GM13976 (cell line): ENCODE measurements at places on chromosomes 5 and 9.

GRCh38 chr5:119009131-119009530 is 20.8 kb upstream of the DTWD2 start:
- no peak for DNase-seq

- DNase-seq: no peak
Measured at GRCh38 chr5:157324237-157324636, 58.3 kb downstream of the CYFIP2 start.

DNA sequence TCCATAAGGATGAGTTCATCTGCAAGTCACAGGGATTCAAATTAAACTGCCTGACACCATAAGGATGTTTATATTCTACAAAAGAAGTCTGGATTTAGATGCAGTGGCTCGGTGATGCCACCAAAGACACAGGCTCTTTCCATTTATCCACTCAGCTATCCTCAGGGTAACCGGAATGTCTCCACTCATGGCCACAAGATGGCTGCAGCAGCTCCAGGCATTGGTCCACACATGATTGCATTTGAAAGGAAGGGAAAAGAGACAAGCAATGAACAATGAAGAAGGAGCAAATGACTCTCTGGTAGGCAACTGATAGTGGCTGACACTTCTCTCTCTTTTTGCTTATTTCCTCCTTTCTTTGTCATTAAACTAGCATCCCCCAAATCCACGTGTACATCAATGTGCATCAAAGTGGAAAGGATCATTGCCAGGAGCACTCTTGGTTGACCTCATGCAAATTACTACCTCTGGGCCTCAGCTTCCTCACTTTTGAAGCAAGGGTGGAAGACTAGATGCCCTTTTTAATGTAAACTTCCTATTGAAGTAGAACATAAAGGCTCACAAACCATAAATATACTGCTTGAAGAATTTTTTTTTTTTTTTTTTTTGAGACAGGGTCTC is 7.2 kb upstream of the SNX30 start:
- no peak for DNase-seq

- no peak for DNase-seq
Measured at GRCh38 chr9:5879419-5880181, 11.1 kb upstream of the MLANA start.

- no peak for DNase-seq
Measured at GRCh38 chr9:118659011-118659410, 710.2 kb downstream of the BRINP1 start.

DNA sequence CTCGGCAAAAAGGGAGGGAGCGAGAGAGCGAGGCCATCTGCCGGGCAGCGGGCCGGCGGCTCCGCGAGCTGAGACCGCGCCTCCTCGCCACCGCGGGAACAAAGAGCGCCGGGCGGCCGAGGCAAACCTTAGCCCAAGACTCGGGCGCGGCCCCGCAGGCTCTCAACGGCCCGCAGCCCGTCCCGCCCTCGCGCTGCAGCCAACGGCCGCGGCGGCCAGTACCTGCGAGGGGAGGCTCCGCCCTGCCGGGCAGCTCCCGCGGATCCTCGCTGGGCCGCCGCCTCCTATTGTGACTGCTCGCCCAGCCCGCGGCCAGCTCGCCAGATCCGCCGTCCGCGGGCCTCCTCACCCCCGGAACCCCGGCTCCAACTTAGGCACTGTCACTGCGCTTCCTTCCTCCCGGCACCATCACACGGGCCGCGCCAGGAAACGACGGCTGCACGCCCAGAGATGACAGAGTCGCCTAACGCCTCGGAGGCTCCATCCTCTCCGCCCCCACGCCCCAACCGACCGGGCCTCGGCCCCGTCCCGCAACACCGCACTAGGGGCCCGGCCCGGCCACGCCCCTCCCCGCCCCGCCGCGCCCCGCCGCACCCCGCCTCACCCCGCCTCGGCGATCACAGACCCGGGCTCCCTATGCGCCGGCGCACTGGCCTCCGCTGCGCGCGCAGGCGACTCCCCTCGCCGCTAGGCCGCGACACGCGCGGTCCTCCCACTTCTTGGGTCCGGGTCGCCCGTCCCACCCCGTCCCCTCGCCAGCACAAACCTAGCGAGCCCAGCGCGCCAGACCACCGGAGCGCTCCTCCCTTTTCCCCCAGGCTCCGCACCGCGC is 479 bp upstream of the RNF38 start:
- peak; percentile 94 for DNase-seq

- no peak for DNase-seq
Measured at GRCh38 chr9:116795821-116796220, 108.7 kb downstream of the TRIM32 start.

DNA sequence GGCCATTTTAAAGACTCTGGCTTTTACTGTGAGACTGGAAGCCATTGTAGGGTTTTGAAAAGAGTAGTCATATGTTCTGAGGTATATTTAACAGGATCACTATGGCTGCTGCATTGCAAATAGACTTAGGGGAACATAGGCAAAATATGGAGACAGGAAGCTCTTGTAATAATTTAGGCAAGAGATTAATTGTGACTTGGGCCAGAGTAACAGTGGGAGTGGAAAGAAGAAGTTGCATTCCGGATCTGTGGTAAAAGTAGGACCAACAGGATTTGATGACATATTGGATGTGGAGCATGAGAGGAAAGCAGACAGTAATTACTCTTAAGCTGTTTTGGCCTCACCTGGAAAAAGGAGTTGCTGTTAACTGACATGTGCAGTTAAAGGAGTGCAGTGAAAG is 85.6 kb downstream of the SMIM15 start:
- DNase-seq: no peak

- no peak for DNase-seq
Measured at GRCh38 chr5:150368526-150368925, 11.0 kb downstream of the TCOF1 start.

DNA sequence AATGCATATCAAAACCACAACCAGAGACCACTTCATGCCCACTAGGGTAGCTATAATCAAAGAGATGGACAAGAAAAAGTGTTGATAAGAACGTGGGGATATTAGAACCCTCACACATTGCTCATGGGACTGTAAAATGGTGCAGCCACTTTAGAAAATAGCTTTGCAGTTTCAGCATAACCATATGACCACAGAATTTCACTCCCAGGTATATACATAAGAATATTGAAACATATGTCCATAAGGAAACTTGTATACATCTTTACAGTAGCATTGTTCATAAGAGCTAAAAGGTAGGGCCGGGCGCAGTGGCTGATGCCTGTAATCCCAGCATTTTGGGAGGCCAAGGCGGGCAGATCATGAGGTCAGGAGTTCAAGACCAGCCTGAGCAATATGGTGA is 56.4 kb downstream of the S1PR3 start:
- no peak for DNase-seq

- DNase-seq: peak; percentile 57
Measured at GRCh38 chr9:83937861-83938455, 16.7 kb upstream of the KIF27 start.

DNA sequence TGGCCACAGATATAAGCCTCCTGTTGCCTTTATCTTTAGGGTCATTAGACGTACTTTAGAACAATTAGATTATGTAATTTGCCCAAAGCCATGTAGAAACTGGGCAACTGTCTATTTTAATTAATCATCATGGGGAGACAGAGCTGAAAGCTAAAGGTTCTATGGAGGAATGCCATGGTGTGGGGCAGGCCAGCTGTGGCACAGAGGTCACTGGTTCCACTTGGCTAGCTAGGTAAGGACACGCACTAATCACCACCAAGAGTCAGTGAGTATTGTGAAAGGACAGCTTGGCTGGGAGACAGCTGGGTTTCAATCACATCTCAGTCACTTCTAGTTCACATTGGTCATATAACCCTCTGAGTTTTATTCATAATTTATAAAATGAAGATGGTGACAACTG is 81.7 kb downstream of the HMHB1 start:
- DNase-seq: no peak

- no peak for DNase-seq
Measured at GRCh38 chr5:6469836-6470235, 21.2 kb downstream of the UBE2QL1 start.

GRCh38 chr9:98168153-98168780 is 24.2 kb downstream of the CORO2A start:
- no peak for DNase-seq

GRCh38 chr5:7714119-7714518 is 136.8 kb downstream of the CFAP90 start:
- DNase-seq: no peak

DNA sequence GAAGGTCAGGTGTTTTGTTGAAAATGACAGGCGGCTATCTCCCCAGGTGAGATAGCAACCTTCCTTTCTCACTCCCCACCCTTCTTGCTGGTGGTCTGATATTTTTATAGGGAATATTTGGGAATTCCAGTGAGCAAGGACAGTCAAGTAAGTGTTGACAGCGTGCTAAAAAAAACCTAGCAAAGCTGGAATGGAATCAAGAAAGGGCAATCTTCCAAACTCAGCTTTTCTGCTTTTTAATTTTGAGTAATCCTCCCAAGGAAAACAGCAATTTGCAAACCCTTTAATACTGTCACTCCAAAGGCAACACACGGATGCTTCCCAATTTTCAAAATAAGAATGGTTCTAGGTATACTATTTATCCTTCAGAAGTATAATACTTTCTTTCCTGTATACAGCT is 143.7 kb upstream of the PCA3 start:
- no peak for DNase-seq

DNA sequence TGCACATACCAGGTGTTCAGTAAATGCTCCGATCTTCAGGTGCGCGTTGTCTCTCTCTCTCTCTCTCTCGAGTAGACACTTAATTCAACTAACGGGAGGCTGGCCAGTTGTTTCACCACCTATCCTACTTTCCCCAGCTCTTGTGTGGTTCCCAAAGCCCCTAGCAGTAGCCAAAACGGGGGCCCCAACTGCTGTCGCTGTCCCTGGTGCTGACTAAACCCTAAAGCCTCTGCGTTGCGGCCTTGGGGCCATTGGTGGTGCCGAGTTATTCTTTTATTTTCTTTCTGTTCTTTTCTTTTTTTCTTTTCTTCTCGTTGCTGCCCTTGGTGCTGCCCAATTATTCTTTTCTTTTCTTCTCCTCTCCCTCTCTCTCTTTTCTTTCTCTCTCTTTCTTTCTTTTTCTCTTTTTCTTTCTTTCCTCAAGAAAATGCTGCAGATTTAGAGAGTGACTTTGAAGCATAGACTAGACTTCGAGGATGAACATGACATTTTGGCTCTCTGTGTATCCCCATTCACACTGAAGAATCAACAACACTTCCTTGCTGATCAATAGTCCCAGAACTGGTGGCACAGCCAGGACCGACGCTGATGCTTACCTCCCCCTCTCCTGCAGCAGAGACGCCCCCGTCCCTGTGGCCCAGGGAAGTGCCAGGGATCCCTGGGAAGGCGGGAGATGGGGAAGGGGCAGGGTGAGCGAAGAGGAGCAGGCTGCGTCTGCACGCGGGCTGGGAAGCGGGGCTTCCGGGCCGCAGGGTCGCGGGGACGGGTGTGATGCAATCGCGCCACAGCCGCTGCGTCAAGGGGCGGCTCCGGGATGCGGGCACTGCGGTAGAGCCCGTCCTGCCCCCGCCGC is at the start of gene FBLL1:
Gene FBLL1, plus strand, starts transcription at position 785 of the 853 bp plus-strand sequence. CDS start 200 bp downstream, outside the sequence.
- DNase-seq: peak; percentile 54

GRCh38 chr5:61215996-61216395 is 53.7 kb upstream of the SMIM15 start:
- DNase-seq: no peak

- no peak for DNase-seq
Measured at GRCh38 chr5:143011585-143011984, 241.4 kb downstream of the ARHGAP26 start.

DNA sequence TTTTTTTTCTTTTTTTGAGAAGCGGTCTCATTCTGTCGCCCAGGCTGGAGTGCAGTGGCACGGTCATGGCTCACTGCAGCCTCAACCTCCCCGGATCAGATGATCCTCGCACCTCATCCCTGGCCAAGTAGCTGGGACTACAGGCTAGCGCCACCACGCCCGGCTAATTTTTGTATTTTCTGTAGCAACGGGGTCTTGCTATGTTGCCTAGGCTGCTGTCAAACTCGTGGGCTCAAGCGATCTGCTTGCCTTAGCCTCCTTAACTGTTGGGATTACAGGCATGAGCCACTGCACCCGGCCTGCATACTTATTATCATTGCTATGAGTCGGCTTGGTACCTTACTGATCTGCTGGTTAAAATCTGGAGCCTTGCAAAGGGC is 790 bp upstream of the IARS1 start:
- DNase-seq: no peak

DNA sequence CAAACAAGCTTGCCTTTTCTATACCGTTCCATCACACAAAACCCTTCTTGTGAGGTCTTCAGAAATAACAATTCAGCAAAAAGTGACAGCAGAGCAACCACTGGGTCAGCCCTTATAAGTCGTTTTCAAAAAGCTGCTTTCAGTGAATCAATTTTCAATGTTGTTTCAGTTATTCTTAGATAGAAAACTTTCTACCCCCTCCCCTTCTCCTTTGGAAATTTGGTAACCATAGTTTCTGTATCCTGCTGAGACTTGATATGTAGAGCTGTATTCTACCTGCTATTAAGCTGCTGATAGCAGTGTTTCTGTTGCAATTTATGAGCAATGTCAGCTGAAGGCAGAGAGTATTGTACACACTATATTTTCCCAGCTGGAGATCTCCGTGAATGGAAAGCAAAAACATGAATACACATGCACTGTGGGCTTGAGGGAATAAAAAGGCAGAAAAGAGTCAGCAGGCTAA is 75.7 kb downstream of the ZNF608 start:
- DNase-seq: no peak

- no peak for DNase-seq
Measured at GRCh38 chr9:136599811-136600660, 54.2 kb upstream of the NOTCH1 start.
